ENCODE measurements at places on chromosomes 7 and 10.

DNA sequence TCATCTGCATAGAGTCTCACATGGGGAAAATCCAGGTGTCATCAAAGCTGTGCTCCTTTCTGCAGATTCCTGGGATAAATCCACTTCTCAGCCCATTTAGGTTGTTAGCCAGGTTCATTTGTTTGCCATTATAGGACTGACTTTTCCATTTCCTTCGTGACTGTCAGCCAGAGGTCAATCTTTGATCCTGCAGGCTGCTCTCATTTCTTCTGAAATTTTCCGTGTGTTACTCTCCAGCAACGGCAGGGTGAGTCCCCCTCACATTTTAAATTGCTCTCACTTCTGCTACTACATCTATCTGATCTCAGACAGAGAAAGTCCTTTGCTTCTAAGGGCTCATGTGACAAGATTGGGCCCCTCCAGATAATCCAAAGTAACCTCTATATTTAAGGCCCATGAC is 150.7 kb upstream of the BET1 start:
- no peak for DNase-seq

- no peak for DNase-seq
Observed at GRCh38 chr10:118596426-118597124, 1.1 kb upstream of the PRLHR start.

- no peak for DNase-seq
Observed at GRCh38 chr10:19178675-19179074, 130.1 kb downstream of the MALRD1 start.

GRCh38 chr10:78464118-78464855 is 430.6 kb downstream of the RPS24 start:
- no peak for DNase-seq

DNA sequence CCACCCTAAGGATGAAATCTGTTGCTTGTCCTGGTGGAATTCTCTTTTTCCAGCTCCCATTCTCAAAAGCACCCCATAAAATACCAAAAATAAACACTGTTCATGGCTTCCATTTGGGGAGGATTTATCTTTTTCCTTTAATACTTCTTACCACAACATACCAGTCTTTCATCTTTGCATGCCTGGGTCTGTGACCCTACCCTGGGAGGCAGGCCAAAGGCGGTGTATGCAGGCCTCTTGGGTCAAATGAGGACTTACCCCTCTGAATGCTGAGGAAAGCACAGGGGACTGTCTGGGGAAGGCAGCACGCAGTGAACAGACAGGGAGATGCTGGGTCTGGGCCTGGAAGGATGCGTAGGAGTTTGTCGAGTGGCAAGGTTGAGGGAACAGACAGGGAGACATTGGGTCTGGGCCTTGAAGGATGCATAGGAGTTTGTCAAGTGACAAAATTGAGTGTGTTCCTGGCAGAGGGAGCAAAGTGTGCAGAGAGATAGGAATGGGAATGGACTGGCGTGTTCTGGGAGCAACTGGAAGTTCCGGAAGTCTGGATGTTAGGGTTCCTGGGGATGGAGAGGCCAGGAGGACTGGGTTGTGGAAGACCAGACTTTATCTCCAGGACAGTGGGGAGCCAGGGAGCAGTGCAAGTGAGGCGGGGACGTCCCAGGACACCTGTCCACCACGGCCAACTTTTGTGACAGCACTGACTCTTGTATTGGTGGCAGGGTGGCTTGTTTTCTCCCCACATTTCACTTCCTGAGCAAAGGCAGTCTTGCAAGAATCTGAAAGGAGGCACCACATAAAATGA is 40.8 kb downstream of the MYL10 start:
- DNase-seq, result no peak

- no peak for DNase-seq
Observed at GRCh38 chr7:77858278-77858677, 59.7 kb downstream of the PHTF2 start.

All from keratinocyte (primary cell).